Stimulated activated CD4-positive, alpha-beta T cell treated with anti-CD3 and anti-CD28 coated beads, TNF-alpha, amount 100 ng/mL, for 24 hours (primary cell): ENCODE measurements at places on chromosomes 16 and 17.

- no peak for DNase-seq
Measured at GRCh38 chr17:39318636-39319035, 82.8 kb downstream of the FBXL20 start.

GRCh38 chr17:5931616-5932015, 138.6 kb upstream of the WSCD1 start:
- DNase-seq, result no peak

DNA sequence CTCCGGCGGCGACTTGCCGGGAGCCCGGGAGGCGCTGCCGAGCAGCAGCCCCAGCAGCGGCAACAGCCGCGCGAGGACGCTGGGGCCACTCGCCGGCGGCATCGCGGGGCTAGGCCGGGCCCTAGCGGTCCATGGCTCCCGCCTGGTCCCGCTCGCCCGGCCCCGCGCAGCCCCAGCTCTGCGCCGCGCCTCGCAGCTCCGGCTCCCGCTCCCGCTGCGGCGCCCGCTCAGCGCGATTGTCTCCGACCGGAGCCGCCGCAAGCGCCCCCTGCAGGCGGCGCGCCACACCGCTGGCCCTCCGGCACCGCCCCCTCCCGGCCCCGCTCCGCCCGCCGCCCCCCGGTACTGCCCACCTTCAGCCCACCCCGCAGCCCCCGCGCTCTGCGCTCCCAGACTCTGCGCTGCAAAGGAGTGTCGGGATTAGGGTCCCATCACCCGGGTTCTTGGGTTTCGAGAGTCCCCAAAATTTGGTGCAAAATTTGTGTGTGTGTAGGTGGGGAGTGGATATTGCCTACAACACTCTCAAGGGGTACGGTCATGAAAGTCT, at the start of gene FAM171A2:
TSS of gene FAM171A2 (minus strand) at position 241 of the 547 bp plus-strand sequence. CDS start at position 102, 139 bp downstream.
- no peak for DNase-seq

- no peak for DNase-seq
Measured at GRCh38 chr17:29066606-29067005, 23.7 kb downstream of the PIPOX start.

DNA sequence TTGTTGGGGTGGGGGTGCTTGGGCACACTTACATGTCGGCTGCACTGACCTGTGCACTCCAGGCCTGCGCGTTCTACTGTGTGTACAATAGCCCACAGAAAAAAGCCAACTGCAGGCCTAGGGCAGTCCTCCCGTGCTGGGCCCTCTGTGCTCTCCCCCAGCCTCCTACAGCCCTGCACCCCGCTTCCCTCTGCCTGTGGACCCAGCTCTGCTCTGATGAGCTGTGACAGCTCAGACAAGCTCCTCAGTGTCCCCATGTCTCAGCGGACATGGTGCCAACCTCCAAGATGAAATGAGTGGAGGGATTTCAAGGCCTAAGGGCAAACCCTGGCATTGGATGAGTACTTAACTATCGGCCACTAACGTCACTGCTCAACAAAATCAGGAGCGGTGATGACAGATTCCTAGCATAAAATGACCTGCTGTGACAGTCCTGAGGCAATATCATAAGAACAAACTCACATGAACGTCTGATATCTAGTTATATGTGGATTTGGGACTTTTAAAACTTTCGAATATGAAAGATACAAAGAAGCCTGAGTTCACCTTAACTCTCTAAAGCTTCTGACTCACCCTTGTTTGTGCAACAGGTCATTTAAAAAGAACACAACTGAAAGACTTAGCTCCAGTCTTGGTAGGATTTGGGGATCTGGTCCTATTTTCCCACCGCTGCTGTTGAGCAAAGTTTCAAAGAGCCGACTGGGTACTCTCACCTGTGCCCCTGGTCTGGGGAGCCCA, 34.7 kb downstream of the CCDC57 start:
- no peak for DNase-seq

DNA sequence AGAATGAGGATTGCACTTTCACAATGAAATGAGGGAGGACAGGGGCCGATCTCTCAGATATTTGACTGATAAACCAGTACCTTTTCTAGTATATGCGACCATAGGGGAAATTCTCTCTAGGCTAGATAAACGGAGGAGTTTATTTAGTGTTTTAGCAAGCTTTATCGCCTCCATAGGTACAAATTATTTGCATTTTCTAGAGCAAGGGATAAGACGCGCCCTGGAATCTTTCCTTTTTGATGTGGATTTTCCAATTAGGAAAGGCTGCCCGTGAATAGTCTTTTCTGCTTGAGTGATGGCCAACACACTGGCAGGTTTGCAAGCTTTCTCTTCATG, 351 bp upstream of the GDPD1 start:
- DNase-seq, result no peak

DNA sequence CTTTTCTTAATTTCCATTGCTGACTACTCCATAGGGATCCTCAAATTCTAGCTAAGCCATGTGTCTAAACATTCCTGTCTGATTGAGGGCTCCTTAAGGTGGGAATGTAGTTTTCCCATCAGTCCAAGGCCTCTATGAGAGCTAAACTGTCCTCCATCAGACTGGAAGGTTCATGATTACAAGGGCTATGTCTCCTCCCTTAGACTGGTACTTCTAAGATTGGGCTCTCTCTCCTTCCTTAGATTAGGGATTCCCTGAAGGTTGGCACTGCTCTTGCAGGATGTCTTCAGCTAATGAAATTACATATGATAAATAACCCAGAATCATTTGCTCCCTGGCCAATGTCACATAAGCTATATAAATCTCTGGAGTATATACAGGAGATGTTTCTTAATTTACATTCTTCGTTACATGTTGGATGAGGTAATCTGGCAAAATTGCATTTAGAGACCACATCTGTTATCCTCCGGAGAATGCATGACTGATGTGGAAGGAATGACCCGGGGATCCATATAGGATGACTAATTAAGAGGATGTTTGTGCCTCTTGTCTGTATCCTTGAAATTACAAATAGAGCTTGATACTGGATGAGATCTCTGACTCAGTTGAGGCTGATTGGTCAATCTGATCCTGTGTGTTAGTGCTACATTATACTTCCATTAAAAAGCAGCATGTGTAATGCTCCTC, 14.2 kb downstream of the B4GALNT2 start:
- DNase-seq, result no peak

DNA sequence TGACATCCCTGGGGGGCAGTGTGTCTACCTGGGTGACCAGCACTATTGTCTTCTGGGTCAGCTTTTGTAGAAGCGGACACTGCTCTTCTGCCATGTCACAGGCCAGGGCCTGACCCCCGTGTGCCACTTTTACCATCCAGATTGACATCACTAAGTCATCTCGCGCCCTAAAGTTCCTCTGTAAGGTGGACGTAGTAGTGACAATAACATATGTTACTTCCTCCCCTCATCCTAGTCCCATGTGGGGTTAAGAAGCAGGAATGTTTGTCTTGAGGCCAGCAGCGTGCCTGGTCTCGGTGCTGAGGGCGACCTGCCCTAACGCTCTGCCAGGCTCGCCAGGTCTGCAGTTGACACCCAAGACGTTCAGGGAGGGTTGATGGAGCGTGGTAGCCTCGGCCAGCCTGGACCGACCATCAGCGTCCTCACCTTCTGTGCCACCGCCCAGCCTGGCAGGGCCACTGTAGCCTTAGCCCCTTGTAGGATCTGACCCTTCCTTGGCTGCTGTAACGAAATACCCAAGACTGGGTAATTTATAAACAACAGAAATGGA, 20.7 kb downstream of the GAA start:
- DNase-seq, result no peak

GRCh38 chr17:30422171-30422570, 43.4 kb downstream of the CPD start:
- no peak for DNase-seq

GRCh38 chr17:71192848-71193247, 928.0 kb upstream of the SOX9 start:
- DNase-seq, result no peak

DNA sequence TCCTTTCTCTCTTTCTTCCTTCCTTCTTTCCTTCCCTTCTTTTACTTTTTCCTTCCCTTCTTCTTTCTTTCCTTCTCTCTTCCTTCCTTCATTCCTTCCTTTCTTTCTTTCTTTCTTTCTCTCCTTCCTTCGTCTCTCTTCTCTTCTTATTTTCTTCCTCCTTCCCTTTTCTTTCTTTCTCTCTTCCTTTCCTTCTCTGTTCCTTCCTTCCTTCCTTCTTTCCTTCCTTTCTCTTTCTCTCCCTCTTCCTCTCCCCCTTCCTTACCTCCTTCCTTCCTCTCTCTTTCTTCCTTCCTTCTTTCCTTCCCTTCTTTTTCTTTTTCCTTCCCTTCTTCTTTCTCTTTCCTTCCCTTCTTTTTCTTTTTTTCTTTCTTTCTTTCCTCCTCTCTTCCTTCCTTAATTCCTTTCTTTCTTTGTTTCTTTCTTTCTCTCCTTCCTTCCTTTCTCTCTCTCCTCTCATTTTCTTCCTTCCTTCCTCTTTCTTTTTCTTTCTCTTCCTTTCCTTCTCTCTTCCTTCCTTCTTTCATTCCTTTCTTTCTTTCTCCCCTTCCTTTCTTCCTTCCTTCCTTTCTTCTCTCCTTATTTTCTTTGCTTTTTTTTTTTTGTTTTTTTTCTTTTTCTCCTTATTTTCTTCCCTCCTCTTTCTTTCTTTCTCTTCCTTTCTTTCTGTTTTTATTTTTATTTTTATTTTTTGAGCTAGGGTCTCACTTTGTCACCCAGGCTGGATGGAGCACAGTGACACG, 22.8 kb downstream of the GPR142 start:
- DNase-seq, result no peak

GRCh38 chr17:83053739-83054451, 25.5 kb upstream of the METRNL start:
- no peak for DNase-seq

GRCh38 chr16:25014500-25015147, 545 bp downstream of the ARHGAP17 start:
- no peak for DNase-seq

GRCh38 chr17:74290340-74290739, 16.3 kb downstream of the DNAI2 start:
- DNase-seq, result no peak

DNA sequence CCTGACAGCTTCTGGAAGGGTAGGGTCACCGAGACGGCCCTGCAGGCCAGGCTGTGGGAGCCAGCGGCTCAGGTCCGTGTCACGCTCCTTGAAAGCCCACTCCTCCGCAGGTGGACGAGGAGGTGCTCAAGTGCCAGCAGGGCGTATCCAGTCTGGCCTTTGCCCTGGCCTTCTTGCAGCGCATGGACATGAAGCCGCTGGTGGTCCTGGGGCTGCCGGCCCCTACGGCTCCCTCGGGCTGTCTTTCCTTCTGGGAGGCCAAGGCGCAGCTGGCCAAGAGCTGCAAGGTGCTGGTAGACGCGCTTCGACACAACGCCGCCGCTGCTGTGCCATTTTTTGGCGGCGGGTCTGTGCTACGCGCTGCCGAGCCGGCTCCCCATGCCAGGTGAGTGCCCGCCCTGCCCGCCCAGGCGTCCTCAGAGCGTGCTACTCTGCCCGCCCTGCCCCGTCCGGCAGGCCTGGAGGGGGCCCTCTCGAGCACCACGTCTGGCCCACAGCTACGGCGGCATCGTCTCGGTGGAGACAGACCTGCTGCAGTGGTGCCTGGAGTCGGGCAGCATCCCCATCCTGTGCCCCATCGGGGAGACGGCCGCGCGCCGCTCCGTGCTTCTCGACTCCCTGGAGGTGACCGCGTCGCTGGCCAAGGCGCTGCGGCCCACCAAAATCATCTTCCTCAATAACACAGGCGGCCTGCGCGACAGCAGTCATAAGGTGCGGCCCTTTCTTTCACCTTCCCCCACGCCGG, 1.3 kb downstream of the NAGS start:
- DNase-seq, result no peak

- DNase-seq, result no peak
Measured at GRCh38 chr17:16398270-16399267, 16.8 kb upstream of the TRPV2 start.

DNA sequence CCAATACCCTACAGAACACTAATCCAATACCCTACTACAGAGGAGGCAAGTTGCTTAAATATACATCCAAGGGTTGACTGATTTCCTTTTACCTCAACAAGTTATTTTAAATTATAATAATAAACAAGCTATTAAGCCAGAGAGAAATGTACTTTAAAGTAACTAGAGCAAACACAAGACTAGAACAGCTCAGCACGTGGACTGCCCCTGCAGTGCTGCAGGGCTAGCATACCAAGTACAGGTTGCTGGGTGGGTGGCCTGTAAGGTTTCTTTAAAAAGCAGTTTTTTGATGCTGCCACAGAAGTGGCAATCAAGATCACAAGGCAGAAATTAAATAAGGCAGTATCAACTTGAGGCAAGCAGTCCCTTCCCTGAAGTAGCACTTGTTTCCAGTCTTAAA, 63.5 kb downstream of the PARN start:
- DNase-seq, result no peak

GRCh38 chr17:51734462-51734861, 424.1 kb downstream of the CA10 start:
- DNase-seq, result no peak

DNA sequence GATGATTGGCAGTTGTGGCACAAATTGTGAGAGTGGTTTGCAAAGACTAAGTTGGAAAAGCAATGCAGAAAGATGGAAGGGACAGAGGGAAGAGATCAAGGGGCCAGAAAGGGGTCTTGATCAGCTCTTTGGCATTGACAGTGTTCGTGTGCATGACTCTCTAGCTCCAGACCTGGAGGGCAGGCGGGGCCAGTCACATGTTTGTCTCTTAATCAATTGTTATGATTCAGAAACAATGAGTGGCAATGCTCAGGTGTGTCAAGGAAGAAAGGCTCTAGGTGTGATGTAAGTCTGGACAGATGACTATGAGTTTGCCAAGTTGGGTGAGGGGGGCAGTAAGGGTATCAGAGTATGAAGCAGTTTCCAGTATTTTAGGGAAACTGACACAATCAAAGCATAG, 32.1 kb downstream of the WSB1 start:
- DNase-seq, result no peak

GRCh38 chr17:80284631-80285030, 24.0 kb downstream of the RNF213 start:
- DNase-seq, result no peak

DNA sequence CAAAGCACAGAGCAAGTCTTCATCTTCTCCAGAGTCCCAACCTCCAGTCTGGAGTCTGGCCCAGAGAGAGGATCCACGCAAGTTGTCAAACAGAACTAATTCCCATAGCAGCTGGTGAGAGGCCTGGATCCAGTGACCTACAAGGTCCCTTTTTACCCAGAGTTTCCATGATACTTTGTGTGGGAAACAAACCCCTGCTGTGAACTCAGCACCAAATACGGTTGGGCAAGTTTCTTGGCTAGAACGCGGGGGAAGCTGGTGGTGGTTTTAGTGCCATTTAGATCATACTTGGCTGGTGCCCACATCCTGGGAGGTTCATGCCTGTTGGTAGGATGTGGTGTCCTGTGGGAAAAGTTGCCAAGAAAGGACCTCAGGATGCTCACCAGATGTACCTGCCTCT, 18.1 kb downstream of the TMC7 start:
- DNase-seq, result no peak

GRCh38 chr16:49497466-49497865, 123.9 kb downstream of the C16orf78 start:
- no peak for DNase-seq

DNA sequence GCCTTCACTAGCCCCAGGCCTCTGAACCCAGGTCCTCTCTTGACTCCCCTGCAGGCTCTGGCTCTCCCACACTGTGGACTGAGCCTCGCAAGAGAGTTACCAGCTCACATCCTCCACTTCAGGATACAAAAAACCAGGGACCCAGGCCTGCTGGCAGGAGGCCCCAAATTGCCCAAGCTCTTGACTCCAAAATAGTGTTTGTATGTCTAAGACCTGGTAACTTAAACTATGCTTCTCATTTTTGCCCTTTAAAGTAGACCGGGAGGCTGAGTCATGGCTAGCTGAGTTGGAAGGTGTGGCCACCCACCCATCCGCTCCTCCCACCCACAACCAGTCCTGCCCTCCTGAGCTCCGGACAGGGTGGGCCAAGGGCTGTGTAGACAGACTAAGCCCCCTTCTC, 250.0 kb downstream of the SOX9 start:
- DNase-seq, result no peak

GRCh38 chr17:32141258-32141657, 1.0 kb upstream of the RHOT1 start:
- DNase-seq, result no peak
